Activated naive CD4-positive, alpha-beta T cell (primary cell): ENCODE measurements at places on chromosomes 13 and 19.

GRCh38 chr19:55289117-55289796, 5.5 kb downstream of the BRSK1 start:
- no peak for DNase-seq

- DNase-seq = no peak
These were observed 10.8 kb downstream of the RINL start for GRCh38 chr19:38867171-38867780.

GRCh38 chr13:110424569-110425443, 117.7 kb downstream of the COL4A2 start:
- DNase-seq = no peak

- no peak for DNase-seq
These were observed 324.0 kb downstream of the GPC5 start for GRCh38 chr13:91722267-91722884.

GRCh38 chr13:63455938-63456337, 2040.3 kb upstream of the PCDH20 start:
- DNase-seq = no peak

DNA sequence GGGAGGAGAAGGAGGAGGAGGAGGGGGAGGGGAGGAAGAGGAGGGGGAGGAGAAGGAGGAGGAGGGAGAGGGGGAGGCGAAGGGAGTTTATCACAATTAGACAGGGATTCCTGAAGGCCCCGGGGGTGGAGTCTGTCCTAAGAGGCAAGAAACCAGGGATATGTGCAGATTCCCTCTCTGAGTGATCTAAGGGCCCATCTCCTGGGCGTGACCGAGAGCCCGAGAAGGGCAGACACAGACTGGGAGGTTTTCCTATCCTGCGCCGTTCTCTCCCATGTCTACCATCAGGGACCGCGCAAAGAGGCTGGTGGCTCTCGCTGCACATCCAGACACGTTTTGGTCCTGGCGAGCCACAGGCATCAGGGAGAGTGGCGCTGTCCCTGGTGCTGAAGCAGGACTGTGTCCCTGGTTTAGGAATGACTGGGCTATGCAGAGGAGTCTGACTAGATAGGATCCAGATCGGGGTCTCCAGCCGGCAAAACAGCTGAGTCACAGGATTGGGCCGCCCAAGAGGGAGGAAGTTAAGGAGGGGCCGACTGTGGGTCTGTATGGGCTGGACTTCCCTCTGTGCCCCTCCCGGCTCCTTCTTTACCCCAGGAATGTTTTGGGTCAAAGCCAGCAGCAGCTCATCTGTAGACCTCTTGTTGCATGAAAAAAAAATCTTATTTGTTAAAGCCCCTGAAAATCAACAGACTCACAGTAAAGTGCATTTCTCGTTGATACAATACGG, 17.9 kb upstream of the ZNF175 start:
- DNase-seq = no peak

GRCh38 chr19:52086481-52086880, 9.1 kb downstream of the ZNF841 start:
- DNase-seq = no peak

DNA sequence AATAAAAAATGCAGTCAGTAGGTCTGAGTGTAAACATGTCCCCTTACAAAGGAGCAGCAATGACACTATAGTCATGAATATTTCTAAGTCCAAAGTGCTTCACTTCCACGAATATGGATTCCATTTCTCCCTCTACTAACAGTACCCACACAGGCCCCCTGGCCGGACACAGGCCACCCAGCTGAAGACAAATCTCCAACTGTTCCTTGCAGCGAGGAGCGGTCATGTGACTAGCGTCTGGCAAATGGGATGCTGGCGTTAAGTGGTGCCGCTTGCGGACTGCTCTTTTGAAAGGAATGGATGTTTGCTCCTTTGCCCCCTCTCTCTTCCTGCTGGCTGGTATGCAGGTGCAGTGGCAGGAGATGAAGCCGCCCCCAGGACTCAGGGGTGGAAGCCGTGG, 16.2 kb downstream of the PPP1R12C start:
- DNase-seq = no peak

GRCh38 chr19:54160182-54160811, 776 bp upstream of the LENG1 start:
- no peak for DNase-seq

GRCh38 chr13:113078902-113079780, 26.4 kb upstream of the F7 start:
- no peak for DNase-seq

- DNase-seq = no peak
These were observed 147.2 kb upstream of the KLHL1 start for GRCh38 chr13:70255406-70255991.

DNA sequence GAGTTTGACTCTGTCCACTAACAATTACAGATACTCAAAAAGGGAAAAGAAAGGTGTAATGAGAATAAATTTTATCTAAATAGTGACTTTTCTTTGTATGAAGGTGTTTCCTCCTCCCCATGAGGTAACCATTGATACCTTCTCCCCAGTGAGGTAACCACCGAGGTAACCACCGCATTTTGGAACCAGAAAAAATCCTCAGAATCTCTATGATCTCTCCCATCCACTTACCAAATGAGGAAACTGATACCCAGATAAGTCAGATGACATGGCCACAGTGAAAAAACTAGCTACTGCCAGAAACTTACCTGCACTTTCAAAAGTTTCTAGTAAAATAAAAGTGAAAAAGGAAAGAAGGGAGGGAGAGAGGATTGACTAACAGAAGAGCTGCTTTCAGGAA, 124.0 kb upstream of the FNDC3A start:
- DNase-seq = no peak

DNA sequence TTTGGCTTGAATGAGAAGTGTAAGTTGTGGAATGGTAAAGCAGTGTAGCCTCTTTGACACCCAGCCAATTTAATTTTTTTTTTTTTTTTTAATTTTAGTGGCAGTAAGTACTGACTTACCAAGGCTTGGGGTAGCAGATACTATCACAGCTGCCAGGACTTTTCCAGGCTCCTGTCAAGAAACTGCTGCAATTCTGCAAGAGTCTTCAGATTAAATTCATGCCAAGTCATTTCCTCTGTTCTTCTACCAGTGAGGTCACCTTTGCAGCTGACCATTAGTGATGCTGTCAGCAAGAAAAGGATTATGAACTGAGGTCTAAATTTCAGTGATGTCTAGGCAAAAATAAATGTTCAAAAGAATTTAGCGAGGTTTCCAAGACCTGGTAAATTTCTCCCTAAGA, 91.2 kb downstream of the GGACT start:
- no peak for DNase-seq

DNA sequence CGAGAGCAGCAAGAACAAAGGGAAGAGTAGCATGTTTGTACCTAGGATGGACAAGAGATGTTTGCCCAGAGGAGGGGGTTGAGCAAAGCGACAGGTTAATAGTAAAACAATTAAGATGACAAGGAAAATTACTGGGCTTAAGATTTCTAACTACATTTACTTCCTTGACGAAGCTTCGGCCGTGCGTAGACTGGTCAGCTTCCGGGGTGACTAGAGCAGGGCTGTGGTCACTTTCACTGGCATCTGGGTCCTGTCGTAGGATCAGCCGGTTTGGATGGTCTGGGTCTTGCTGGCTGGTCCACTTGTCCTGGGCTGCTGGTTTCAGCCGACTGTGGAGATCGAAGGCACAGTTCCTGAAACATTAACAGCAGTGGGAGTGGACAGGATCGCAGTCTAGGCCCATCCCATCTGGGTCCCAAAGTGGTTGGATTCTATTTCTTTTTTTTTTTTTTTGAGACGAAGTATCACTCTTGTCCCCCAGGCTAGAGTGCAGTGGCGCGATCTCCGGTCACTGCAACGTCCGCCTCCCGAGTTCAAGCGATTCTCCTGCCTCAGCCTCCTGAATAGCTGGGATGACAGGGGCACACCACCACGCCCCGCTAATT, 5.0 kb upstream of the BSG start:
- no peak for DNase-seq

- no peak for DNase-seq
These were observed 19.3 kb upstream of the RASA3 start for GRCh38 chr13:114151565-114152284.

DNA sequence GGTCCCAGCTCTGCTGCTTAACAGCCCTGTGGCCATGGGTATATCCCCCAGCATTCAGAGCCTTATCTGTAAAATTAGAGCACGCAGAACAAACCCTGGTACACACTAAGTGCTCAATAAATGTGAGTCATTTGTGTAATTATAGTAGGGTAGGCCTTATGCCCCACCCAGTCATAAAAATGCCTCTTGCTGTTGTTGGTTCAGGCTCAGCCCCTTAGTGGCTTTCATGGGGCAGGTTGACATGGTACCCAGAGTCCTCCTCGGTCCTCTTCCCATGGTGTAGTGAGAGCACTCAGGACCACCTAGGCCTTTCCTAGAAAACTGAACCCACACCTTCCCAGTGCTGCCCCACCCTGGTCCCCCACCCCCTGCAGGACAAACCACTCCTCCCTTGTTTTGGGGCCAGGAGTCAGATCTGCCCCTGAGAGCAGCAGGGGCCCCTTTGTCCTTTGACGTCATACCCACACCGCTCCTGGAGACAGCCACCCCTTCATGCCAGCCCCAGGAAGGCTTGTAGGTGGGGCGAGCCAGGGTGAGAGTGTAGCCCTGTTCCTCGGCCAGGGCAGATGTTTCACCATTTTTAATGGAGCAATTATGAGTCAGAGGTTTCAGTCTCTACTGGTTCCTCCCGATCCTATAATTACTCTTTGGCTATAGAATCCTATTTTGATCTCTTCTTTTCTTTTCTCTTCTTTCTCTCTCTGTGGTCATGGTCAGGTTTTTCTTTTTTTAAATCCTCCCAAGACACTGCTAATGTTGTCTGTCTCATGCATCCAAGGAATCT, 36.8 kb downstream of the ACTN4 start:
- DNase-seq = no peak

DNA sequence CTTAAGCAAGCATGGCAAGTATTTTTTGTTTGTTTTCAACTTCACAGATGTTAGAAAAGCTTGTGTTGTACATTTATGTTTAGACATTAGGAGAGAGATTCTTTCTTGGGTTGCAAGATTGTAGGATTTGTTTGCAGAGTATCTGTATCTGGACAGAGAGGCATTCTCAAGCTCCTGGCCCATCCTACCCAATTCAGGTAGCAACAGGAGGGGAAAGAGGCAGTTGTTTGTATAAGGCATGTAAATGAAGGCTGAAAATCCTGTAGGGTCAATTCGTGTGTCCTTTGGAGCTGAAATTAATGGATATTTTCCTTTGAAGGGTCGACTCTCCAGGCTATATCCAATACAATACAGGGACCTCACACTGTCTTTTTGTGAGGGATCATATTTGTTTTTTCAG, 147.3 kb downstream of the KCNRG start:
- DNase-seq = no peak

DNA sequence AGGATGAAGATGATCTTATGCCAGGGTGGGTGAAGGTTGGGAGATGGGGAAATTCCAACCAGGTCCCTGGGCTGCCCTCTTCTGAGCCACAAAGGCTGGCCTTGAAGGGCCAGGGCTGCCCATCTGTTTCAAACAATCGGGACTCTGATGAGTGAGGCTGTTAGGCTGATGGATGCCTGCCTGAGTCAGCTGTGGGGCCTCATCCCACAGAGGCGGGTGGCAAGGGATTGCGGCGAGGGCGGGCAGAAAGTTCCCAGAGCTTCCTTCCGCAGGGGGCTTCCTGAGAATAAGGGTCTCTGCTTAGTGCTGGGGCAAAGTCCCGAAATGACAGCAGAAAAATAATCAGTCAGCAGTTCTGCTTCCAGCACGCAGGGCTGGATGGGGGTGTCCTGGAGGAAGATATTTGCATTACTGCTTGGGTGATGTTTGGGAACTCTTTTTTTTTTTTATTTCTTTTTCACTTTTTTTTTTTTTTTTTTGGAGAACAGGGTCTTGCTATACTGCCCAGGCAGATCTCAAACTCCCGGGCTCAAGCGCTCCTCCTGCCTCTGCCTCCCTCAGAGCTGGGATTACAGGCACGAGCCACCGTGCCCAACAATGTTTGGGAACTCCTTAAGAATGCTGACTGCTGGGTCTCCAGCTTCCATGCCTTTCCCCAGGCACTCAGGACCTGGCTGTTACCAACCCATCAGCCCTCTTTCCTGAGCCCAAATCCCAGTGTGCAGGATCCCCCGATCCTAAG, 14.1 kb downstream of the SH3GL1 start:
- no peak for DNase-seq

GRCh38 chr13:25117312-25117711, 21.4 kb downstream of the PABPC3 start:
- DNase-seq = no peak

DNA sequence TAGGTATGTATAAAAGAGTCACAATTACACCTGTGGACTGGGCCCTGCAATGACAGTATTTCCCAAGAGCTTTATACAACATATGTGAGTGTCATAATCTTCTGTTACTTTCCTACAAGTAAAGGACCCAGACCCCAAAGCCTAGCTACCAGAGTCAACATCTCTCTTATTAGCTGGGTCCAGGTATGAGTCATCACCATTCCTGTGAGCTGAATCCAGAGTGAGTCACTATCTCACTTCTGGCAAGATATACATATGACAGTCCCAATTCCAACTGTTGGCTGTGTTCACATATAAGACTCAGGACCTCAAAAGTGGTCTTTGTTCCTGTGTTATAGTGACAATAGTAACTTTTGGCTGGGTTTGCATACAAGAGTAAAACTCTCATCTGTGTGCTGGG, 46.7 kb downstream of the ZNF729 start:
- DNase-seq = no peak

GRCh38 chr19:45692187-45693105, at the start of gene QPCTL:
Gene QPCTL (plus strand): TSS chr19:45692666. CDS start chr19:45692704, 38 bp downstream.
- DNase-seq = peak; percentile 93

GRCh38 chr13:20667857-20668437, 35.6 kb upstream of the IL17D start:
- DNase-seq = no peak

GRCh38 chr19:42420055-42420544, 7.1 kb downstream of the LIPE start:
- DNase-seq = no peak

GRCh38 chr19:30144242-30144758, 202.3 kb downstream of the URI1 start:
- DNase-seq = no peak

- no peak for DNase-seq
These were observed 35.9 kb upstream of the IGFL1 start for GRCh38 chr19:46193678-46194077.

DNA sequence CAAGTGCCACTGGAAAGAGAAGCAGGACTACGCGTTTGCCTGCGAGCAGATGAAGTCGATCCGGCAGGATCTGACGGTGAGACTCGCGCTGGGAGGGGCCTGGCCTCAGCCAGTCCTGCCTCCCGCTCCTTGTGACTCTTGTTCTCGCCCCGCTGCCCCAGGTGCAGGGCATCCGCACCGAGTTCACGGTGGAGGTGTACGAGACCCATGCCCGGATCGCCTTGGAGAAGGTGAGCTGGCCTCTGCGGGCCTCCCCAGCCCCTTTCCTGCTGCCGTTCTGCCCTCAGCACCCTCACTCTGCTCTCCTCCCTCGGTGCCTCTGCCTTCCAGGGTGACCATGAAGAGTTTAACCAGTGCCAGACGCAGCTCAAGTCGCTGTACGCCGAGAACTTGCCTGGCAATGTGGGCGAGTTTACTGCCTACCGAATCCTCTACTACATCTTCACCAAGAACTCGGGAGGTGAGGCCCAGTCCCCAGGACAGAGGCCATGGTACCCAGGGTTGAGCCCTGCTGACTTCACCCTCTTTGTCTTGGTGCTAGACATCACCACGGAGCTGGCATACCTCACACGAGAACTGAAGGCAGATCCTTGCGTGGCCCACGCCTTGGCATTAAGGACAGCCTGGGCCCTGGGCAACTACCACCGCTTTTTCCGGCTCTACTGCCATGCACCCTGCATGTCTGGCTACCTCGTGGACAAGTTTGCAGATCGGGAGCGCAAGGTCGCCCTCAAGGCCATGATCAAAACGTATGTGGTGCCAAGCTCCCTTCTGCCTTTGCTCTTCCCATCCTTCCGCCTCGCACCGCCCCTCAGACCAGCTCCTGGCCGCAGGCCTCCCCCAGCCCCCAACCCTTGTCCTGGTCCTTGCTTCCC, 5.6 kb downstream of the LENG9 start:
- DNase-seq = no peak
